Dorsolateral prefrontal cortex (tissue), 122 donors: ENCODE measurements at places on chromosomes 7 and 10.

DNA sequence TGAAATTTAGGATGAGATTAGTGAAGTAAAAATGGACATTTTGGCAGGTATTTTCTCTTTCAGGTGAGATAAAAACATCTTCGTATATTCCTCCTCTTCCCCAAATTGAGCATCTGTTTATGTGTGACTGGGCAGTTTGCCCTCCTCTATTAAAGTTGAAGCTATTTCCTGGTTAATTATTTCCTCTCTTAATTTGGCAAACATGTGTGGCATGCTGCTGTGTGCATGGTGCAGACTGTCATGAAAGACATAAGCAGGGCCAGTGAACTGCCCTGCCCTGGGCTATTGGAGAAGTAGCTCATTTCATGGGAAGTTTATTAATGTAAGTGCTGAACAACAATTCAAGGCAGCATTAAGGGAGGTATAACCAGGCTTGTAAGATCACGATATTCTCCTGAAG, 52.6 kb downstream of the EVX1 start:
- DNase-seq = no peak

DNA sequence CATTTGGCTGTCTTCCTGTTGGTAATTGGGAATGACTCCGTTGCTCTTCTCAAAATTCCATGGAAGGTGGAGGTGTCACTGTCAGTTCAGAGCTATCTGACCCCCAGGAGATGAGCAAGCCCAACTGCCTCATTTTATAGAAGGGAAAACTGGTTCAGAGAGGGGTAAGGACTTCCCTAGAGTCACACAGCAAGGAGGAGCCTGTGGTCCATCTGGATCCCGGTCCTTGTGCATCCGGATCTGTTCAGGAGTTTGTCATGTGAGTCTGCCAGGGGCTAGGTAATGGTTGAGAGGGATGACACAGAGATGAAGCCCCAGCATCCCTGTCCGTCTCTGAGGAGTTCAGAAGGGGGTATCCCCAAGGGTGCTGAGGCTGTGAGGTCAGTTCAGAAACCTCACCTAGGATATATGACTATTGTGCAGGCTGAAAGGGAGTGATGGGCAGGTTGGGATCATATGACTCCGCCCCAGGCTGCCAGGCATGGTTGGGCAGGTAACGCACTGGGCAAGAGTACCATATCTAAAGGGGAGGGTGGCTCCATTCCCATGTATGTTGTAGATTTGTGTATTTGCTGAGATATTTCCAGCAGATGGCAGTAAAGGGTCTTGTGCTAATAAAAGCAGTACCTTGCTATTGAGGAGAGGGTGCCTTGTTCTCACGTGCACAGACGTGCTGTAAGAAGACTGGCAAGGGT, 16.0 kb upstream of the SLC29A3 start:
- DNase-seq = no peak

DNA sequence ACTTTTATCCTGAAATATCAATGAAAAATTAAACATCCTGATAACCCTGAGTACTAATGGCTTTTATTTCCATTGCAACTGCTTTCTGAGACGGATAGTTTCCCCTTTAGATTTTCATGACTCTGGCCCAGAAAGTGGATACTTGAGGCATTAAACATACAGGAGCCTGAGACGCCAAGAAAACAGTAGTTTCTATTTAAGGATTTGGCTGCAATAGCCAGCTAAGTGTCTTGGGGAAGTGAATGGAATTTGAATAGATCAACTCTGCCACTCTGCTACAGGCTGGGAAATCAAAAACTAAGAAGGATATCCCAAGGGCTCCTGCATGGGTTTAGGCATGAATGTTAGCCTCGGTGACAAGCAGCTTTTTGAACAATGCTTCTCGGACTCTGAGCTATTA, 24.7 kb upstream of the GPAM start:
- no peak for DNase-seq

- no peak for DNase-seq
Observed at GRCh38 chr7:98802781-98803110, 67.1 kb downstream of the TMEM130 start.

DNA sequence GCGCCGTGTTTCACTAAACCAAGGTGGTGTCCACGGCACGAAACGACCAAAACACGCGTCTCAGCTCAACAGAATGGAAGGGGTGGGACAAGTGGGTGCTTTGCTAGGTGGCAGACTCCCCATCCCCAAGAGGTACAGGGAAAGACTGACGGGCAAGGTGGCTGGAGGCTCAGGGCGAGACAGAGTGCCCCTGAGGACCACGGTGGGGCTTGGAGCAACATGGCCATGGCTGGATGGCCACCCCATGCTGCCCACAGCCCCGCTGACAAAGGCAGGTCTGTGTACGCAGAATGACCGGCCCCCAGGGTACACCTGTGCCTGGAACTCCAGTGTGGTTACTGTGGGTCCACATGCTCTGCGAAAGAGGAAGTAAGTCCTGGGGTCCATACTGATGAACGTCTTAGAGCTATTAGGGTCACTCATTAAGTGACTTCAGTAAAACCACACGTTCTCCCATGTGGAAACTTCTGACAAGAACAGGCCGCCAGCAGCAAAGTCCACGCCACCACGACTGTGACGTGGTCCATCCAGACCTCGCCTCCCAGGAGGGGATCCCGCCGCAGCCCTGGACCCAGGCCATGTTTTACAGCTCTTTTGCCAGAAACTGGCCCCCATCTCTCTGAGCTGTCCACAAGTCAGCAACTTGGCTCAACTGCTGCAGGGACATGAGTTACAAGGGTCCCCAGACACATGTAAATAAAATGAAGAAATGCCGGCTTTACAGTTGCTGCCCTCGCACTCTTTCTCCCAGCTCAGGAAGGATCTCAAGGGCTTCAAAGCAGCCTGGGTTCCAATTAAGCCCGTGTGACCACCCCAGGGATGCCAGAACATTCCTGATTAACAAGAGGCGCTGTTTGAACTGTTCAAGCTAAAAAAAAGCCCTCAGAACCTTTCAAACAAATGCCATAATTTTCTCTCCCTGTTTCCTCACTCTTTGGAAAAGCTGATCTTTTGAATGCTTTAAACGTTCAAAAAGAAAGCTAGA, 66.8 kb downstream of the MAD1L1 start:
- no peak for DNase-seq

- DNase-seq = no peak
Observed at GRCh38 chr7:132836746-132837145, 245.1 kb downstream of the CHCHD3 start.

- no peak for DNase-seq
Observed at GRCh38 chr7:14228341-14228740, 238.9 kb upstream of the ETV1 start.

DNA sequence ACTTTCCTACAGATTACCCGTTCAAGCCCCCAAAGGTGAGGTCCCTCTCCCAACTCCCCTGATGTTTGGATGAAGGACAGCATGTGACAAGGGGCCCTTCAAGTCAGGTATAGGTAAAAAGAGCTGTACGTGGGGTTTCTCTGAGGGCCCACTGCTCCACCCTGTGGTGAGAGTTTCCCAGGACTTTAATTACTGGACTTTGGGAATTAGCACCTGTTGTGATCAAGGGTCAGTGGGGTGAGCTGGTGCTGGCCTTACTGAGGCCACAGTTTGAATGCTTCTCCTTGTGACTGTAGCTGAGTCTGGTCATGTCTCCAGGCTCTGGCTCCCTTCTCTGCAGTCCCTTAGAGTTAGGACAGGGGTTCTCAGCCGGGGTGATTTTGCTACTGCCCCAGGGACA, 16.8 kb downstream of the UBE2D4 start:
- DNase-seq = no peak

- no peak for DNase-seq
Observed at GRCh38 chr10:34585422-34586112, 229.5 kb downstream of the PARD3 start.

GRCh38 chr7:29370531-29371314, 176.1 kb downstream of the CHN2 start:
- no peak for DNase-seq

GRCh38 chr7:76051840-76052239, 3.9 kb downstream of the MDH2 start:
- no peak for DNase-seq

GRCh38 chr7:2687881-2688318, at the start of gene AMZ1:
Gene AMZ1 (plus strand): TSS chr7:2688202. CDS start chr7:2700452, 12,250 bp downstream.
- no peak for DNase-seq

GRCh38 chr10:34758447-34758996, 56.6 kb downstream of the PARD3 start:
- no peak for DNase-seq

- DNase-seq = no peak
Observed at GRCh38 chr10:124063750-124064603, 29.4 kb downstream of the CHST15 start.

DNA sequence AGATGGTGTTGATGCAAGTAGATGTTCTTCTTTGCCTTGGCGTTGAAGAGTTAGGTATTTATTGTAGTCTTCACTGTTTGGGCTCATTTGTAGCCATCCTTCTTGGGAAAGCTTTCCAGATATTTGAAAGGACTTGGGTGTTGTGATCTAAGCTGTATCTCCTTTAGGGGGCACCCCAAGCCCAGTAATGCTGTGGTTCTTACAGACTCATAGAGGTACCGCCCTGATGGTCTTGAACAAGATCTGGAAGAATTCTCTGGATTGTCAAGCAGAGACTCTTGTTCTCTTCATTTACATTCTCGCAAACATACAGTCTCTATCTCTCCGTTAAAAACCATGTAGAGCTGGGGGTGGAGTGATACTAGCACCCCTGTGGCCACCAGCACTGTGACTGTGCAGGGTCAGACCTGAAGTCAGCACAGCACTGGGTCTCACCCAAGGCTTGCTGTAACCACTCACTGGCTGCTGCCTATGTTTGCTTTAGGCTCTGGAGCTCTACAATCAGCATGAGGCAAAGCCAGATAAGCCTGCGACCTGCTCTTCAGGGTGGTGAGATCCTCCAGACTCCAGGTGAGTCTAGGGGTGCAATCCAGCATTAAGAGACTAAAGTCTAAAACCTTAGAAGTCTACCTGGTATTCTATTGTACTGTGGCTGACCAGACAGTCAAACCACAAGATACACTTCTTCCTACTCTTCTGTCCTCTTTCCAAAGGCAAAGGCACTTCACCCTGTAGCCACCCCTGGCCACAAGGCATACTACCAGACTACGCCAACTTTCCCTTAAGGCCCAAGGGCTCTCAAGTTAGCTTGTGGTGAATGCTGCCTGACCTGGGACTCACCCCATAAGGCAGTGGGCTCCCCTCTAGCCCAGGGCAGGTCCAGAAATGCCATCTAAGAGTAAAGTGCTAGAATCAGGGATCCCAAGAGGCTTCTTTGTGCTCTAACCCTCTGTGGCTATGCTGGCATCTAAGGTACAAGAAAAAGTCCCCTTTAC, 209.7 kb upstream of the TMEM196 start:
- DNase-seq = no peak

- no peak for DNase-seq
Observed at GRCh38 chr10:129035052-129035827, 431.8 kb upstream of the MGMT start.

- no peak for DNase-seq
Observed at GRCh38 chr7:139441961-139442360, 41.5 kb downstream of the KLRG2 start.

DNA sequence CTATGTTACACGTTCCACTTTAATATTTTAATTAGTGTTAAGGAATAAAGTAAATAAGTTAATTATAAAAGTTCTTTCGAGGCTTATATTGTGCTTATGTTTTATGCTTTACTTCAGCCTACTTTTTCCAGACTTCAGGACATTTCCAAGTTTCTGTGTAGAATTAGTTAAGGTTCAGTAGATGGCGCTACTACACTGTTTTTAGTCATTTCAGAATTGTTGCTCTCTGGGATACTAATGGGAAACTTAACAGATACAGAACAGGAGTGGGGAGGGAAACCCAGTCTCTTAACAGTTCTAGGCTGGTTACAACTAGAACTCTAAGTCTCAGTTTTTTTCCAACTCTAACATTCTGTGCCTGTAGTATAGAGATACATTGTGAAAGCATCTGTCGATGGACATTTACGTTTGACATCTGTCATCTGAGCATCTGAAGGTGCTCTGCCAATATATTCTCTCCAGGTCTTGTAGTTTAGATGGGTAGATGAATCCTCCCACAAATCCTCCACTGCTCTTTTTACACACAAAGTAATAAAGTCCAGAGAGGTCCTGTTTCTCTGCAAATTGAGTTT, 56.8 kb upstream of the FAM171A1 start:
- no peak for DNase-seq

- DNase-seq = no peak
Observed at GRCh38 chr10:19578571-19578970, 237.7 kb upstream of the PLXDC2 start.

GRCh38 chr10:36526033-36526432, 599.4 kb upstream of the ANKRD30A start:
- DNase-seq = no peak

DNA sequence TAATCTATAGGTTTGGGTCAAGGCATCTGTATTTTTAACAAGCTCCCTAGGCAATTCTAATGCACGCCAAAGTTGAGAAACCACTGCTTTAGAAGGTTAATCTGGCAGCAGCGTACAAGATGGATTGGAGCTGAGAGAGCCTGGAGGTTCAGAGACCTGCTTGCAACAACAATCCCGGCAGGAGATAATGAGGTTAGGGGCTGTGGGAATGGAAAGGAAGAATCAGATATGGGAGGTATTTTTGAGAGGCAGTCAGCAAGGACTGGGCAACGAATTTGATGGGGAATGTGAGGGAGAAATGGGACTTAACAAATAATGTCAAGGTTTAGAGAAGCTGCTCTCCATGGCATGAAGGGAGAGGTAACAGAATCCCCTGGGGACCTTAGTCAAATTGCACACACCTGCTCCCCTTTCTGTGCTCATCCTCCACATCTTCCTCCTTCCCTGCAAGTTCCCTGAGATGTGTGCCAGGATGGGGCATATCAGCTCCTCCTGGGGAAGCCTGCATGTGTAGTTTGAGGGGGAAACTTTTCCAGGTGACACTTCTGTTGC, 731.0 kb upstream of the GALNT17 start:
- DNase-seq = no peak
